ENCODE measurements at places on chromosomes 3 and 15.
A peak's percentile ranks its signal among the peaks of the same experiment; 100 is the strongest.

DNA sequence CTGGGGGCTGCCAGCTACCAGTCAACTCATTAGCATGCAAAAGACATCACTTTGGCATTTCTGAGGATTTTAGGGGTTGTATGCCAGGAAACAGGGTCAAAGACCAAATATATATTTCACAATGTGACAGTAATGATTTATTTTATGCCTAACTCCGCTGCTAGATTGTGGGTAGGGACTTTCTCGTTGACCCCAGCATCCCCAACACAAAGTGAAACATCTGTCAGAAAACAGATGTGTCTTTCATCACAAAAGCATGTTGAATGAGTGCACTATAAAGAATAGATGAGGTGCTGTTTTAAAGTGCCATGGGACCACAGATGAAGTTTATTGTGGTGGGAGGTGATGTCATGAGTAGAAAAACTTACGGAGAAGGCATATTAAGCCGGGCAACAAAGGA is 59.7 kb downstream of the ITPR1 start:
- DNase-seq, result no peak

GRCh38 chr15:81098349-81098748 is 35.7 kb upstream of the CFAP161 start:
- DNase-seq, result no peak

DNA sequence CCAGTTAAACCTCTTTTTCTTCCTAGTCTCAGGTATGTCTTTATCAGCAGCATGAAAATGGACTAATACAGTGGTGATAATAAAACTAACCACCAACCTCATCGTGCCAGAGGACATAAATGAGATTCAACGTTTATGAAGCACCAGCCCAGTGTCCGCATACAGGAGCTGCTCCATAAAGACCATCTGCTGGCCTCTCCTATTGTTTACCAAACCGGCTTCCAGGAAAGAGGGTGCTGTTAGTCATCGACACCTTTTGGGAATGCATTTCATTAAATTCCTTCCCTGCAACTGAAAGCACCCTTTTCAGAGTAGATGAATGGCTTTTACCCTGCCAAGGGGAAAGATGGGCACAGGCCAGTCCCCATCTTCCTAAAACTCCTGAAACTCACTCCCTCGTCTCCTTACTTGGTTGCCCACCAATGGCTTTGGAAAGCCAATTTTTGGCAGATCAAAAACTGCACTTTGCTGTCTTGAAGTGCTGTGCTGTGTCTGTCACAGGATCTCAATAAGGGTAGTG is 122.1 kb downstream of the AQP9 start:
- no peak for DNase-seq

DNA sequence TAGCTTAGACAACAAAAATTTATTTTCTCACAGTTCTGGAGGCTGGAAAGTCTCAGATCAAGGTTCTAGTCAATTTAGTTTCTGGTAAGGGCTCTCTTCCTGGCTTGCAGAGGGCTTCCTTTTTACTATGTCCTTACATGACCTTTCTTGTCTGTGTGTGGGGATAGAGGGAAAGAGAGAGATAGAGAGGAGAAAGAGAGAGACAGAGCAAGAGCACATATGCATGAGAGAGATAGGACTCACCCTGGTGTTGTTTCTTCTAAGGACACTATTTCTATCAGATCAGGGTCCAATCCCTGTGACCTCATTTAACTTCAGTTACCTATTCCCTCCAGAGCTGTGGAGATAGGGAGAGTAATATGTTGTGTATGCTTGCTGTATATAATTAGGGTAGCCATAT is 44.9 kb upstream of the TEX9 start:
- DNase-seq, result no peak

- DNase-seq, result no peak
Observed at GRCh38 chr3:112873632-112874031, 27.0 kb upstream of the CD200R1L start.

GRCh38 chr3:42096796-42097565 is 5.8 kb downstream of the TRAK1 start:
- DNase-seq, result no peak

GRCh38 chr15:99749386-99749785 is 16.1 kb upstream of the LYSMD4 start:
- DNase-seq, result no peak

DNA sequence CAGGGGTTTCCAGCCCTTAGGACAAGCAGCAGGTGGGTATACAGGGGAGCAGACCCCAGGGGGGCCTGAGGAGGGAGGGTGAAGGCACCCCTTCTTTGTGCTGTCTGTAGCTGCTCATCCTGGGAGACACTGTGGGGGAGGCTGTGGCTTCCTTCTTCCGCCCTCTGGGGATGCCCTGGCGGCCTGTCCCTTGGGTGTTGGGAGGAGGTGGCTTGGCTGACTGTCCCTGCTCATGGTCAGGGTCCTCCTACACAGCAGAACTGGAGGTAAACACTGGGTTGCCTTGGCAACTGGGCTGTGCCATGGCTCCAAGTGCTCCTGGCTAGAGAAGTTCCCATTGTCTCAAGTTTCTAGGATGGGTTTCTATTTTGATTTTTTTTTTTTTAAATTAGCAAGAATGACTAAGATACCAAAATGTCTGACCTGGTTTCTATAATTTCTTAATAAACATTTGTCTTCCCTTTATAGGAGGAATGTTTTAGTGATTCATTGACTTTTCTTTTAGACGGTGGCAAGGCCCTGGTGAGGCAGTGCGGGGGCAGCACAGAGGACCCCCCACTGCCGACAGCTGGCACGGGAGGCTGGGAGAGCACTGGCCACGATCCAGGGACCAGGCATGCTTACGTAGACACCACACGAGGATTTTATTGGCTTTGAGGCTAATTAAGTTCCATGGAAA is 12.4 kb downstream of the KLF13 start:
- no peak for DNase-seq

DNA sequence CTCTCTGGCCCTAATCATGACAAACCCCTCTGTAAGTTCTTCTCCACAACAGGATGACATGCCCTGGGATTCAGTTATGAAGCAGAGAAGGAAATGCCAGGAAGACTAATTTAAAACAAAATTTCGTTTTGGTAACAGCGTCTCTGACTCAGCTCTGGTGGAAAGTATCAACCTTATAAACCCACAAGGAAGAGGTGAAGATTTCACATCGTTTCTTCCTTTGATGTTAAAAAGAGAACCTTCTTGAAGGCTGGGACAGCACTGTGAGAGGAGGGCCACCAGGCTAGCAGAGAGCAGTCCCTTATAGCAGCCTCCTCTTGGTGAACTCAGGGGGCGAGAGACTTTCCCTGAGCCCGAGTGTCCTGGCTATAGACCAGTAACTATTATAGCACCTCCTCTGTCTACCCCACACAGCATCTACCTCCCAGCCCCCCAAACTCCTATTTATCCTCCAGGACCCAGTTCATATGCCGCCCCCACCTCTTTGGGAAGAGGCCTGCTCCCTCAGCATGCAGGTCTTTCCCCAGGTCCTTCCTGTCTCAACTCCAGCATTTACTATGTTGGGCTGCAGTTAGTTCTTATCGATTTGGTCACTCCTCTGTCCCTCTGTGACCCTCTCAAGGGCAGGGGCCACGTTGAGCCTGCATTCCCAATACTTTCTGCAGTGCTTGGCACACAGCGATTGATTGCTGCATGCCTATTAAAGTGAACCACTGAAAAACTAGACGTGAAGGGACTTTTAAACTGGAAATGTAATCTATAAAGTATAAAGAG is 321.5 kb upstream of the ICE2 start:
- no peak for DNase-seq

DNA sequence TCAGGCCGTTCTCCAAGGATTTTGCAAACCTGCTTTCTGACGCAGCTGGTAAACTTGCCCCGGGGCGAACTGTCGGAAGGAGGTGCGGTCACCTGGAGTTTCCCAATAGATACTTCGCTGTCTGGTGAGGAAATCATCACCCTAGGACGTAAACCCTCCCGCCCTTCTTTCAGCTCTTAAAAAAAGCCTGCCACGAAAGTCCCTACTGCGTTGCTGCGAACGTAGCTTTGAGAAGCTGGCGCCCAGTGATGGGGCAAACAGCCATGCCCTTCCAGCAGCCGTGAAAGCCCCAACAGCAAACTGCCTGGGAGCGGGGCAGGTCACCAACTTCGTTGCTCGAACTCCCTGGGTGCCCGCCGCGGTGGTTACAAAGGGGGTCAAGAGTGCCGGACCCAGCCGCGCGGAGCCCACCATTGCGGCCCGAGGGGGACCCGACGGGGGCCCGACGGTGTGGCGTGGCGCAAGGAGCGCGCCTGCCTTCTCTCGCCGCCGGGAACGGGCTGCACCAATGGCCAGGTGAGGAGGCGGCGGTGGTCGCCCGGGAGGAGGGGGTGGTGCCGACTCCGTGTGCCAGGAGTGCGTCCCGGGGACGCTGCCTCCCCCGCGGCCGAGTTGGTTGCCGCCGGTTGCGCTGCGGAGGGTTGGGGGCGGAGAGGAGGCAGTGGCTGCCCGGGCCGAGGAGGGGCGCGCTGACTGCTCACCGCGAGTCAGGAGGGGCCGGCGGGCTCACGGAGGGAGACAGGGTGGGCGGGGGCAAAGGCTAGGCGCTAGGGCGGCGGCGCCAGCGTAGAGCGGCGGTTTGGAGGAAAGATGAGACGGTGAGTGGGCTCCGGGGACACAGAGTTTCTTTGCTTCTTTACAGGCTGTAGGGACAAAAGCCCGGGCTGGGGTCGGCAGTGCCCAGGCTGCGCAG is at the start of gene PHLDB2:
TSS of gene PHLDB2 (plus strand) at position 205 of the 913 bp plus-strand sequence. CDS start 24,813 bp downstream, outside the sequence.
- peak; percentile 62 for DNase-seq

DNA sequence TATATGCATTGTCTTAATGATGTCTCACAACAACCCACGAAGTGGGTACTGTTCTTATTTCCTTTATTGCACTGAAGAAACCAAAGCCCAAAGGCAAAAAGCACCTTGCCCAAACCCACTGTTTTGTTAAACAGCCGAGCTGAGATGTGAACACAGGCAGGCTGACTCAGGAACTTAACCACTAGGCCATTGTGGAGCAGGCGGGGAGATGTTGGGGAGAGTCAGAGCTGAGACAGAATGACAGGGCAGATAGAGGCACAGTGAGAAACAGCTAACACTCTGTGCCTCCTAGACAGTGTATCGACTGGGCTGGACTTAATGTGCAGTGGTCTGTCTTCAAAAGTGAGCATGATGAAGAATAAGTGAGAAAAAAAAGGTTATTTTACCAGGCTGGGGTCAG is 56.5 kb downstream of the RPLP1 start:
- no peak for DNase-seq

- DNase-seq, result no peak
Observed at GRCh38 chr15:71348597-71348996, 233.3 kb downstream of the THSD4 start.

GRCh38 chr15:77039848-77040247 is 31.1 kb downstream of the TSPAN3 start:
- DNase-seq, result no peak

DNA sequence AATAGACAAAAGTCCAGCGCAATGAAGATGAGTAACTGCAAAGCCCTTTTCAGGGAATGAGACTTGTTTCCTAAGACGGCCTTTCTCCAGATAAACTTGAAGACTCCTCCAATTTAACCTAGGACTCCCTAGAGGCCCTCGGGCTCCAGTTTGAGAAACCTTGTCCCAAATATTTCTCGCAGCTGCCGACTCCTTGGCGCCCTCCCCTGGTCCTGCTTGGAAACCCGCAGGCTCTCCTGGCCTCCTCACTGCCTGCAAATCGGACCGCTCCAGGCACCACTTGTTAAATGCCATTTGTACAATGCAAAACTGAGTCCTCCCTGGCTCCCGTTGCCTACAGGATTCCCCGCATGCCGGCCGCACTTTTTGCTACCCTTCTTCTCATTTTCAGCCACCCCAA is 36.8 kb downstream of the MUC4 start:
- DNase-seq, result no peak

DNA sequence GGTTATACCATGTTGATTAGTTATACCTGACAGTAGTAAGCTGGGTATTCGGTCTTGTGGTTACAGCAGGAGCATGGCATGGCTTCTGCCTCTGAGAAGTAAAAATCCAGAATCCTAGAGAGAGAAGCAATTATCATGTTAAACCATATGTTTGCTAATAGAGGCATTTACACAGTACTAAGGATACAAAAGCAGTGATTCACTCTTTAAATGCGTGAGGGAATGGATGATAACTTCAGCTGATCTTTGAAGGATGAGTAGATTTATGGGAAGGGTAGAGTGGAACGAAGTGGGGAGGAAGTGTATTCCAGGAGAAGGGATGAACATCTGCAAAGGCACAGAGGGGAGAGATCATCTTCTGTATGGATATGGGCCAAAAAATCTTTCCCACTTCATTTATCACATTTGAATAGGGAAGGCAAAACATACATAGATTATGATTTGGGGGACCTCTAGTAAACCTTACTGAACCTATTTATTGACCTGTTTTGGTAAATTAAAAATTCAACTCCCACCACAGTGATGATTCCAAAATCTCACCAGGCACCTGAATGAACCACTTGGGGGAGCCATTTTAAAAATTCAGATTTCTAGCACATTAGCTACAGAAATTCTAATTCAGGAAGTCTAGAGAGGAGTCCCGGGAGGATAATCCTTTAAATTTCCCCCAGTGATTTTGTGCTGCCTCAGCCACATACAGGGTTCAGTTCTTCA is 35.1 kb downstream of the IGSF10 start:
- no peak for DNase-seq

DNA sequence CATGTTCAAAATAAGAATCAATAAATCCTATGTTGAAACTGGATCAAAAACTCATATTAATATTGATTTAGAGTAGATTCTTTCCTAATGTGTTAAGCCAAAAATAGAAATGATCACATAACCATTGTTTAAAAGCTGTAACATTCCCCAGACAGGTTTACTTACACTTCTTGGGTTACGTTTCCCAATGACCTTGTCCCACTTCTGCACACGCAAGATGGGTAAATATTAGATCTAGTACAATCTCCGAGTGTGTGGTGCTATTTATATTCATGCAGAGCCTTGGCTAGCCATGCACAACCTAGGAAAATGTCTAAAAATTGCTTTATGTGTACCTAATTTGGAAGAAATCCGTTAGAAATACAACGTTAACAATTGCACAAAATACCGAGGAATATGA is 39.6 kb downstream of the ERC2 start:
- DNase-seq, result no peak

- DNase-seq, result no peak
Observed at GRCh38 chr3:12924437-12924836, 83.1 kb upstream of the RPL32 start.

- DNase-seq, result no peak
Observed at GRCh38 chr3:177445549-177445948, 248.3 kb upstream of the TBL1XR1 start.

DNA sequence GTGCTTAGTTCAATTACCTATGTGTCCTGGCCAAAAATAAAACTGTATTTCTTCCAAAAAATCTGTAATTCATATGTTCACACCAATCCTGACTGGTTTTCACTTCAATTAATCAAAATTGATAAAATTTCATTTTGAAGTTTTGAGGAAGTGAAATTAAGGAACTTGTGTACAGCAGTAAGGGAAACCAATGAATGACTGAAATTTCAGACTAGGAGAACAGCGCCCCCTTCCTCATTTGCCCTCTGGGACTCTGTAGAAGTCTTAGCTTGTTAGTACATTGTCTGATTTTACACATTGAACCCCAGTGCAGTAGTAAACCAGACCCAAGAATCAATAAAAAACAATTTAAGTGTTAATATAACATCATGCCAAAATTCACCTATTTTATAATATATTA is 495.3 kb upstream of the AGTR1 start:
- no peak for DNase-seq
